ENCODE measurements at places on chromosomes 5 and 9.

GRCh38 chr5:32461441-32462120, 17.0 kb upstream of the ZFR start:
- no peak for DNase-seq

DNA sequence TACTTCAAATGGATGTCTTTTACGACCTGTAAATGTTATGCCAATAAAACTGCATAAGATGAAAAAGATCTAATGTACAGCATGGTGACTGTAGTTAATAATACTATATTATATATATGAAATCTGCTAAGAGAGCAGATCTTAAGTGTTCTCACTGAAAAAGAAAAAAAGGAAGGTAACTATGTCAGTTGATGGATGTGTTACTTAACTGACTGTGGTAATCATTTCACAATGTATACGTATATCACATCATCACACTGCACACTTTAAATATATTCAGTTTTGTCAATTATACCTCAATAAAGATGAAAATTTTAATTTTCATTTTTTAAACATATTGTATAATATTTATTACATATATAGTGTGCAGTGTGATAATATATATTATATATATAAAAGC, 31.9 kb downstream of the THBS4 start:
- DNase-seq: no peak

DNA sequence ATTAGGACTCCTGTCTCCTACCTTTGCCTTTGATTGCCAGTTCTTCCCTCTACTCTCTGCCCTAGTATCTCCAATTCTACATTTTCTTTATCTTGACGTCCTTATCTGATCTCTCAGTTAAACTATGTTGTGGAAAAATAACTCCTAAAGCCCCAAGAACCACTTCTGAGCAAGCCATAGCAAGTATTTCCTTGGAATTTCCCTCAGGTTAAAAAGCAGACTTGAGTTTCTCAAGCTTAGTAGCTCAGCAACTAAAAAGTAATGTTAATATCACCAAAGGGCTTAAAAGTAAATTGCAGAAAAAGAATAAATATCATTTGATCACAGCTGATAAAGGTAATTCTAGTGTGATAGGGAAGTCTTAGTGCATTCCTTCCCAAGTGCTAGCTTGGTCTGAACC, 13.2 kb upstream of the HSPB3 start:
- no peak for DNase-seq

GRCh38 chr9:108416324-108416723, 439.5 kb downstream of the ACTL7B start:
- no peak for DNase-seq

- no peak for DNase-seq
These were observed 196.3 kb upstream of the DAPK1 start for GRCh38 chr9:87301371-87301770.

- no peak for DNase-seq
These were observed 53.4 kb downstream of the AQP7 start for GRCh38 chr9:33348998-33349397.

GRCh38 chr9:129356871-129357772, 179.1 kb upstream of the IER5L start:
- DNase-seq: no peak

GRCh38 chr9:96304230-96304629, 2.3 kb upstream of the HSD17B3 start:
- no peak for DNase-seq

GRCh38 chr9:4497855-4498254, 7.6 kb downstream of the SLC1A1 start:
- no peak for DNase-seq

GRCh38 chr9:137308057-137308619, 6.1 kb upstream of the NRARP start:
- DNase-seq: no peak

All from Kasumi-1 (cell line).